ENCODE measurements at places on chromosomes 2 and 18.

- DNase-seq = no peak
These were observed 2.8 kb downstream of the RAB12 start for GRCh38 chr18:8611916-8612576.

GRCh38 chr2:85804583-85804982 lies 50.8 kb downstream of the ATOH8 start:
- peak; percentile 68 for DNase-seq

GRCh38 chr2:214192711-214193110 lies 218.1 kb upstream of the VWC2L start:
- no peak for DNase-seq

GRCh38 chr2:19299032-19299431 lies 59.4 kb downstream of the OSR1 start:
- no peak for DNase-seq

GRCh38 chr2:145503511-145503910 lies 983.6 kb upstream of the ZEB2 start:
- DNase-seq = no peak

DNA sequence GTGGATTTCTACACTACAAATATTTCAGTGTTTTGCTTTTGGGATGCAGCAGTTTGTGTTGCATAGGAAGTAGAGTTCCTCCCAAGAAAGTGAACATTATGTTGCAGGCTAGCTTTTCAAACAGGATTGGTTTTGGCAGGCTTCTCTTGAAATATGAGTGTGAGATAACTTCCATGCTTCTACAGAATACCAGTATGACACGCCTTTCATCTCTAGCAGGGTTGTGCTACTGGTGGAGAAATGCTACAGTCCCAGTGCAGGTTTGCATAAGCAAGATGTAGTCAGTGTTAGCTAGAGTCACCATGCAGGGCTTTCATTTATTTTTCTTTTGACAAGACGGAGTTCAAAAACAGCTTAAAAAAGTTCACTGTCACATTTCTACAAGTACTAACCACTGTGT lies 17.1 kb upstream of the CAVIN2 start:
- no peak for DNase-seq

DNA sequence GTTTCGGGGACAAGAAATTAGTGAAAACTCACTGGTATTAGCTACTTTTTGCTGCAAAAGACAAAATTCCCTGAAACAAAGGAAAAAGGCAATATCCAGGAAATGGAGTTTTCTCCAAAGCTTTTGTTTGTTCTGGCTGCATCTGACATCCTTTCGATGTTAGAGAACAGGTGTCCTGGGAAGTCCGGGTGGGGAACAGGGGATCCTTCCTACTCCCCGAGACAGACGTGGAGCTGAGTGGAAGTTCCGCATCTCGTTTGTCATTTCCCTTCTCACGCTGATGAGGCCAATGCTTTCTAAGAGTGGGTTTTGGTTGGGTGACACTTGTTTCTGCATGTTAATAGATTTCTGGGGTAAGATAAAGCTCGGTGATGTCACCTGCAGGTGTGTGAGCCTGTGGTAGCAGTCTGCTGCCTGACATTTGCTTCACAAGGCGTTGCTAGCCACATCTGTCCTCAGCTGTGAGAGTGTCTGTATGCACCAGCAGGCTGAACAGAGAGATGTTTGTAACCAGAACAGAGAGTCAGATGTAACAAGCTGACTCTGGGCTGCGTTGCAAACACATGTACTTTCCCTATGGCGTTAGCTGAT lies 125.9 kb downstream of the ACOXL start:
- no peak for DNase-seq

DNA sequence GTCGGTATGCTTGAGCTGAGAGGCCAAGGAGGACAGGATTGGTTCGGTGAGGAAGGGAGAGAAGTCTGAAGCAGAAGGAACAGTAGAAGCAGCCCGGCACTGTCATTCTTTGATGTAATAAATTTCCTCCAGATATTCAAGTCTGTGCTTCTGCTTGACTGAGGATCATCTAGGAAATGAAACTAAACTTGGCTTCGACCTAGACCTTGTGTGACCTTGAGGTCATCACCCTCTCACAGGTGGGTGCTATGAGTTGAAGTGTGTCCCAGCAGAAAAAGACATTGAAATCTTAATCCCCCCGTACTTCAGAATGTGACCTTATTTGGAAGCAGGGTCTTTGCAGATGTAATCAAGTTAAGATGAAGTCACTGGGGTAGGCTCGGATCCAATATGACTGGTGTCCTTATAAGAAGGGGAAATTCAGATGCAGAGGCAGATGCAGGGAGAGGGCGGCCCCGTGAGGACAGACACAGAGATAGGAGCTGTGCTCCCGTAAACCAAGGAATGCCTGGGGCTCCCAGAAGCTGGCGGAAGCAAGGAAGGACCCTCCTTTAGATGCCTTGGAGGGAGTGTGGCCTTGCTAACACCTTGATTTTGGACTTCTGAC lies 49.0 kb downstream of the PRKCE start:
- peak; percentile 8 for DNase-seq

DNA sequence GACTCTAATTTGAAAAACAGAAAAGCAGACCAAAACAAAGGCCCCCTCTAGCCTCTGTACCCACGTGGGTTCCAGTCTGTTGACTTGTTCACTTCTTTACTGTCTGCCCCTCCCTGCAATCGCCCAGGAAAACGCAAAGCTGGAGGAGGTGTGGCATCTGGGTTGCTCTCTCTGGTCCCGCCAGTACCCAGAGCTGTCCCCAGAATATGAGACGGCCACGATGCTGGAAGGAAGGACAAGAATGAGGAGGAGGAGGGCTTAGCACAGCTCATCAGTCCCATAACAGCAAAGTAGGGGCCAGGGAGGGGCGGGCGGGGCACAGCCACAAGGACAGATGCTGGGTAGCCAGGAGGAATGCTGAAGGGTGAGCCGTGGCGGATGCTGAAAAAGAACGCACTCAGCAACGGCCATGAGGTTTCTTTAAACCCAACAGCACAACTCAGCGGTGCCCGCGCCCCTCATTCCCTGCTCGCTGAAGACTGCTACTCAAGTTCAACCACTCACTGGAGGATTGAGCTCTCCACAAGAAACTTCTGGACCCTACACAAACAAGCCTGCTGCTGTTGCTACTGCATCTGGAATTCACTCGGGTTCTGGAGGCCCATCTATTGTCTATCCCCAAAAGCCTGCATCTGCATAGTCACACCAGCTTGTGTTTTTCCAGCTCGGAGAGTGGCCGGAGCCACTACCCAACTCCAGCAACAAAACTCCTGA lies 187.7 kb downstream of the HDAC4 start:
- DNase-seq = no peak

- DNase-seq = no peak
These were observed 2.8 kb downstream of the UGGT1 start for GRCh38 chr2:128093762-128094161.

- no peak for DNase-seq
These were observed 22.2 kb downstream of the ATAD2B start for GRCh38 chr2:23904692-23905091.

DNA sequence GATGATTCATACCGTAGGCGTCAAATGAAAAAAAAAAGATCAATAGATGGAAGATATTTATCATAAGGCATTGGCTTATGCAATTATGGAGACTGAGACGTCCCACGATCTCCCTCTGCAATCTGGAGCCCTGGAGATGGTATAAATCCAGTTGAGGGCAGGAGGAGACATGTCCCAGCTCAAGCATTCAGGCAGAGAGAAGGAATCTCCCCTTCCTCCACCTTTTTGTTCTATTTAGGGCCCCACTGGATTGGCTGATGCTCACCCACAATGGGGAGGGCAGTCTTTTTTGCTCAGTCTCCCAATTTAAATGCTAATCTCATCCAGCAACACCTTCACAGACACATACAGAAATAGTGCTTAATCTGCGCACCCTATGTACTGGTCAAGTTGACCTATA lies 18.0 kb upstream of the OLA1 start:
- DNase-seq = no peak

DNA sequence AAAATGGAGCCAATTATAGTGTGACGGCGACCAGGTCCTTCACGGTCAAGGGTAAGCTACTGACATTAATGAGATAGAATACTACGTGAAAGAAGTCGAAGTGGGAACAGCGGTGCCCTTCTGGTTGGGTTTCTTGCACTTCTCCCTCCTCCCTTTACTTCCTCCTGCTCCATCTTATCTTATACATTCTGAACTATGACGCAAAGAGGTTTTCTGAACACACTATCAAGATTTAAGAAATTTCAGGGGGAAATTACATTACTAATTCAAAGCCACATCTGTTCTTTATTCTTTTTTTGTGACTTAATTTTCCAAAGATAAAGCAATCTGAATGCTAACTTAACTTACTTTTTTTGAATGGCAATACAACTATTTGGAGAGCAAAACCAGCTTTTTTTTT lies 14.8 kb upstream of the IL18R1 start:
- no peak for DNase-seq

- DNase-seq = no peak
These were observed 42.7 kb upstream of the EPAS1 start for GRCh38 chr2:46254474-46254873.

DNA sequence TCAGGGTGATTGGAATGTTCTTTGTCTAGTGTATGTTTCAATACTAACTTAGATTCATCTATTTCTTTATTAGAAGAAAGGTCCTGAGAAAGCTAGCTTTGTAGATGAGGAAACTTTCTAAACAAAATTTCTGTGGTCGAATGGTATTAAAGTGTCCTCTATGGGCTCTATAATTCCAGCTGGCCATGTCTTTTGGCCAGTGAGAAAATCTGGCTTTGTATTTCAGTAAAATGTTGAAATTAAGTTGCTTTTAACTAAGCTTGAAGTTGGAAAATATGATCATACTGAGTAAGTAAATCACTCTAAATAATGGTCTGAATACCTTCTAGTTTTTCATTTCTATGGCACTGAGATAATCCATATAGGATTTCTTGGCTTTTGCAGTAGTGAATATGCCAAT lies 148.8 kb downstream of the RDH14 start:
- no peak for DNase-seq

GRCh38 chr18:32301361-32301760 lies 111.5 kb downstream of the MEP1B start:
- DNase-seq = no peak

DNA sequence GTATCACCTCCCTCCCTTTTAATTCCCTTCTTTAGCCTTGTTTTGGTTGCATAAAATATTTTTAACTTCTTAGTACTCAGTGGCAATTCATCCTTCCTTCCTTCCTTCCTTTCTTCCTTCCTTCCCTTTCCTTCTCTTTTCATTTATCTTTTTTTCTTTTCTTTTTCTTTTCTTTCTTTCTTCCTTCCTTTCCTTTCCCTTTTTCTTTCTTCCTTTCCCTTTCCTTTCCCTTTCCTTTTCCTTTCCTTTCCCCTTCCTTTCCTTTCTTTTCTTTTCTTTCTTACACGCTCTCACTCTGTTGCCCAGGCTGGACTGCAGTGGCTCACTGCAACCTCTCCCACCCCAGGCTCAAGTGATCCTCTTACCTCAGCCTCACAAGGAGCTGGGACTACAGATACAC lies 160.2 kb downstream of the GREB1L start:
- DNase-seq = no peak

DNA sequence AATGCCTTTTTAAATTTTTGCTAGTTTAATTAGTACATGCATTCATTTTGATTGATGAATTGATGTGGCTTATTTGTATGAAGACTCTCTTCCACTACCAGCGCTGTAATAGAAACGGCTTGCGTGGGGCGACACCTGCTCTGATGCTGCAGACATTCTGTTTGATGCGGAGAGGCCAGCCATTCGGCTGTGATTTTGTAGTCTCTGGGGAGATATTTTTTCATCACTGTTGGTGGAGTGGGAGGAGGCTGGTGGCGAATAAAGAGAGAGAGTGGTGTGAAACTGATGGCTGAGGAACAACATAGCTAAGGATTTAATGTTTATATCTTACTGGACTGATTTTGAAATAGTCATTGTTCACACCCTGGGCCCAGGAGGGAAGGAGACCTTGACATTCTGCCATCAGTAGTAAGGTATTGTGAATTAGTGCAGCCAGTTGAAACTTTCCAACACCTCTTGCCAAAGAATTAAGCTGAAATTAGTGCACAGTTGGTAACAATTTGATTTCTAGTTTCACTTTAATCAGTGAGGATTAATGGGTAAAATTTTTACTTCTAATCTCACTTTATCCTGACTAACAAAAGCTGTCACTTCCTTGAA lies 224.1 kb downstream of the MTX2 start:
- DNase-seq = no peak

DNA sequence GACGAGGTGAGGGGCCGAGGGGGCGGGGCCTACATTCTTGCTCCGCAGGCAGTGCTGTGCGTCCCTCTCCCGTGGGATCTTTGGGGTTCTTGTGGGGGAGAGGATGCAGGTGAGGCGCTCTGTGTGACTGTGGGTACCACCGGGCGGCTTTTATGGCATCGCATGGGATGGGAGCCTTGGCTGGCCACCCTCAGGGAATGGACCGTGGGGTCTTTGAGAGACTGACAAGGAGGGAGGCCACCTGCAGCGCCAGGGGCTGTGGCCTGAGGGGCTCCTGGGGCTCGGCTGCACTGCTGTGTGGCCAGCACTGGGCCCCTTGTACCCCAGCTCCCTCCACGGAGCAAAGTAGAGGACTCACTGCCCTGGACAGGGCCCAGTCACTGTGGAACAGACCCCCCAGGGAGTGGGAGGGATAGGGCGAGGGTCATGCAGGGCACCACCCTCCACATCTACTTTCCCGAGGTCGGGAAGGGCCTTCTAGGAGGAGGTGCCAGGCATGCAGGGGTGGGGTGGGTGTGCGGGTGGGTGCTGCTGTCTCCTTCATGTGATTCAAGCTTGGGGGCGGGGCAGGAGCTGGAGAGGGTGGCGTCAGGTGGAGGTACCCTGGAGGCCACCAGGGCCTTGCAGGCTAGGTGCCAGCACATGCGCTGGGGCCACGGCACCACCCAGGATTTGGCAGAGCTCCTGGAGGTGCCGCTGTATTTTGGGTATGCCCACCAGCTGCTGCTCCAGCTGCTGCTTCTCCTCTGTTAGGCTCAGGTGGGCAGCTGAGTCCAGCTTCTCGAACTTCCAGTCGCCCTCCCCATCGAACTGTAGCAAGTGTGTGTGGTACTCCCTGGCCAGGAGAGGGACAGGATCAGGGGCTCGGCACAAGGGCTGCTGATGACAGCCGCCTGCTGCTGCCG lies 1072.4 kb downstream of the RPIA start:
- no peak for DNase-seq

GRCh38 chr18:9669016-9669415 lies 39.1 kb upstream of the RAB31 start:
- no peak for DNase-seq

DNA sequence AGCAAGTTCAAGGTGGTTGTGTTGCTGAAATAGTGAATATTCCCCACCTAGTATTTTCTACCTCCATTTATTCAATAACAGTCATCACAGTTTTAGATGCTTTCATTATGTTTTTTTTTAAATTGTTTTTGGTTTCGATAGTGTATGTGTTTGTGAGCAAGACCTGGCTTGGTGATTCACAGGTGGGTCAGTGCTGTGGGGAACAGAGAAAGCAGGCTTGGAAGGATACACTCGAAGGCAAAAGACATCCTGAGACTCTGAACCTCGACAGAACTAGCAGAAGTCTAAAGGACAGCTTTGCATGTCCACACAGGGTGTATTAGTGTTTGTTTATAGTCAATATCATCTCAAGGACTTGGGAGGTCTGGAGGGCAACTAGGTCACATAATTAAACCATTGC lies 551.5 kb downstream of the RIT2 start:
- DNase-seq = no peak

GRCh38 chr2:222318026-222318711 lies 19.4 kb upstream of the PAX3 start:
- peak; percentile 84 for DNase-seq

- DNase-seq = no peak
These were observed 113.4 kb upstream of the WDSUB1 start for GRCh38 chr2:159399716-159400415.

Measured in NB4 (cell line).